RWPE2 (cell line): ENCODE measurements at places on chromosomes 5 and 9.

GRCh38 chr9:5355226-5355625 lies 15.6 kb upstream of the RLN1 start:
- no peak for DNase-seq

- DNase-seq: no peak
Measured at GRCh38 chr9:78666818-78667414, 370.0 kb downstream of the PSAT1 start.

GRCh38 chr9:134689321-134690181 lies 47.9 kb downstream of the COL5A1 start:
- DNase-seq: no peak

GRCh38 chr9:17810317-17810716 lies 231.5 kb downstream of the SH3GL2 start:
- DNase-seq: no peak

- DNase-seq: no peak
Measured at GRCh38 chr5:164335837-164336236, 830.4 kb downstream of the MAT2B start.
